SIG-M5 (cell line): ENCODE measurements at places on chromosomes 1 and 21.

DNA sequence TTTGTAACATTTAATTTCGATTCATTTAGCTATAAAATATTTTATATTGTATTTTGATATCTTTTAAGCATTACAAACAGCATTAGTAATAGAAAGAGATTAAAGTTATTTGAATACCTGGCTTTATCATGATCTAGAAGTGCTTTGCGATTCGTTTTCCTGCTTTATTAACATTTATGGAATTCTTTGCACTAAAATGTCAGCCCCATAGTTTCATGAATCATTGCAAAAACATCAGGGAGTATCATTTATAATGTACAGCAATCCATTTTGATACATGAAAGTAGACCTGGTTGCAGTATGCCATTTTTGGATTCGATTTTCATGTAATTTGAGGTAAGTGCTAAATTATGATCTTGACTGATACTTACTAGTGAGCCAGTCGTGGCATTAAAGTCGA is 108.0 kb upstream of the DPYD start:
- no peak for DNase-seq

DNA sequence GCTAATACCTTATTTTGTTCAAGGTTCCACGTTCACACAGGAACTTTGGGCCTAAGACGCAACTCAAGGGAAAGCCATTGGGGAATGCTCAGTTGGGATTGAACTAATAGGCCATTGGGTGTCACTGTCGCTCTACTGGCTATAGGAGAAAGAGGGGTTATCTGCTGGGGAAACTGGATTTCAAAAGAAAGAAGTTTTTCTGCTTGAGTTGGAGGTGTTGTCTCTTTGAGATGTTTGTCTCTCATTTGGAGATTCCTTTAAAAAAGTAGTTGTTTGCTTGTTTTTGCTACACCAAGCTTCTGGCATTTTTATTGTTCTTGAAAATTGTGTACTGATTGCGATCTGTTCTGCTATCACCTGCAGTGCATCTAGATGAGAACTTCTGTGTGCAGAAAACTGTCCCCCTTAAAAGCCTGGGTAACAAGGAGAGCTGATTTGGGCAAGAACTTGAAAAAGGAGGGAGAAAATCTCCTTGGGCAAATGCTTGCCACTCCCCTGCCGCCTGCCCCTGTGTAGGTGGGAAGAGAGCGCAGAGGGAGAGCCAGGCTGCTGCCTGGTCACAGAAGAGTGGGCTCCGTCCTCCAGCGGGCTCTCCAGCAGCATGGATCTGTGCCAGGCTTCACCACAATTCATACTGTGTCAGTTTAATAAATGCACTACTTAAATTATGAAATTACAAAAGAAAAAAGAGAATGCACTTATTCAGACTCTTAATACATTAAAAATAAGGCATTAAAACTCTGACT is 39.9 kb downstream of the PEX14 start:
- no peak for DNase-seq

DNA sequence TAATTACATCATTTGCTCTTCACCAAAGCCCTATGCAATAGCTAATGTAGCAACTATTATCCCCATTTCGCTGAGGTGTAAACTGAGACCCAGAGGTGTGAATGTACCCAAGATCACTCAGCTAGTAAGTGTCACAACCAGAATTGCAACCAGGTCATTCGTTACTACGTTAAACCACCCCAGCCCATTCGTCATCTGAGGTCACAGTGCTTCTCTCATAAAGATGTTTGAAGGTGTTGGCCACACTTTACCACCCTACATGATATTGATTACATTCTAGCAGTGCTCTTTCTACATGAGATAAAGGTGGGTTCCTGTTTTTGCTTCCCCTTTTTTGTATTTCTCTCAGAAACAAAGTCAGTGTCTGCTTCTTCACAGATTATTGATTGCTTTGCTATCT is 195.3 kb downstream of the ZBTB18 start:
- DNase-seq = no peak

DNA sequence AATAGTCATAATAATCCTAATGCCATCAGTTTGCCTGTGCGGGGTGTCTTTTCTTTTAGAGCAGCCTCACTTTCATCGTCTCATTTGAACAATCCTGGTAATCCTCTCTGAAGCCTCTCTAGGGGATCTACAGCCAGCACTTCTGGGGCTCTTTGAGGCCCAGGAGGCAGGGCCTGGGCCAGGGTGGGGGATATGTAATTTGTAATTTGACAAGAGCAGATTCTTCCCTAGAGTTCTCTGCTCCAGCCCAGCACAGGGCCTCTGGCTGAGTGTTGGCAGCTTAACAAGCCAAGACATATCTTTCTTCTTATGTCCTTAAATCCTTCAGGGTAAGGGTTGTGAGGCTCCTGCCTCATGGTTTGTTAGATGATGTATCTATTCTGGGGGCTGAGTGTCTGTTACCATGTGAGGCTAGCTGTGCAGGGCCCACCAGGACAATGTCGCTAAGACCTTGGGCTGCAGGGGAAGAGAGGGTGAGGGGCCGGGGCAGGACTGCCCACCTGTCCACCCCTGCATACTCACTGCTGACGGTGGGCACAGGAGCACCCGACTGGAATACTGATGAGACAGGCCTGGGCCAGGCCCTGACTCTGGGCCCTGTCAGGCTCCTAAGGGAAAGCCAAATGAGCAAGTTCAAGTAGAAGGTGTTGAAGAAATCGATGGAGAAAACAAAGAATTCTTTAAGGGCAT is 45.3 kb upstream of the PARP1 start:
- no peak for DNase-seq

GRCh38 chr1:192954705-192955265 is 104.4 kb downstream of the UCHL5 start:
- no peak for DNase-seq

DNA sequence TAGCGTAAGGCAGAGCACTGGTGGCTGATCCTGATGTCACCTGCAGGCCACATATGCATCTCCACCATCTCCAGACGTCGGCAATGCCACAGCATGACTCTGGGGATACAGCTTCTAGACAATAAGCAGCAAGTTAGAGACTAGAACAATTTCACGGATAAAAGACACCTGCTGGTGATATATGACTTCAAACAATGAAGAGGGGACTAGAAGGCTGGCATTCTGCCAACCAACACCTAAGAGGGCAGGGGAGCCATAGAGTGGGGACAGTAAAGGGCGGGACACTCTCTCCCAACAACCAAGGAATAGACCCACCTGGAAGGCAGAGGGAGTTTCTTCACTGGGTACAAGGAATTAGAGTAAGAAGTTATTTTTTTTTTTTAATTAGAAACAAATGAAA is 126.7 kb downstream of the SIM2 start:
- no peak for DNase-seq

DNA sequence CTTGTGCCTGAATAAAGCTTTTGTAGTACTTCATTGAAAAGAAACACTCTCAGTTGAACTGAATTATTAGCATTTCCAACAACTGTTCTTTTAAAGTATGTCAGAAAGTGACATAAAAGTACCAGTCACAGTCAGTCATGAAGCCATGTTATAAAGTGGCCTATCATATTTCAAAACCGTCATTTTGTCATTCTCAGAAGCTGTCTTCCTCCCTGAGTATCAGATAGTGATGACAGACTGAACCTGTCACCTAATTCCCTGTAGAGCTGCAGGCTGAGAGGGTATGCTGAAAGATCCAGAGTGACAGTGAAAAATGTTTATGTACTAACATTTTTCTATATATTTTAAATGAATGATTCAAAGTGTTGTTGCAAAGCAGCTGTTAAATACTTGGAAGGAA is 1121.7 kb upstream of the PRMT6 start:
- DNase-seq = no peak

DNA sequence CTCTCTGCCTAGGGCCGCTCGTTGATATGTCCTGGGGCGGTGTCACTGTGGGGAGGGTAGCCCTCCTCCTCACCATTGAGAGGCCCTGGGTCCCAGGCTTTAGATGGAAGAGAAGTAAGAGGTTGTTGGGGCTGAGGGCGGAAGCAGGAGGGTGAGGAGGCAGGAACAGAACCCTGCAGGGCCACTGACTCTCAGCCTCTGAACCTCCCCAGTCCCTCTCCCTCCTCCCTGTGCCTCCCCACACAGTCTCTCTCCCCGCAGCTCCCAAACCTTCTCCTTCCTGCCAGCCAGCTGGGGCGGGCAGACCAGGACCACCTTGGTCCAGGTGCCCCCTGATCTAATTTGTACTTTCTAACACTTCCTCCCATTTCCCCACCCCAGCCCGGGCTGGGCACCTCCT is 14.3 kb upstream of the FAM131C start:
- no peak for DNase-seq

DNA sequence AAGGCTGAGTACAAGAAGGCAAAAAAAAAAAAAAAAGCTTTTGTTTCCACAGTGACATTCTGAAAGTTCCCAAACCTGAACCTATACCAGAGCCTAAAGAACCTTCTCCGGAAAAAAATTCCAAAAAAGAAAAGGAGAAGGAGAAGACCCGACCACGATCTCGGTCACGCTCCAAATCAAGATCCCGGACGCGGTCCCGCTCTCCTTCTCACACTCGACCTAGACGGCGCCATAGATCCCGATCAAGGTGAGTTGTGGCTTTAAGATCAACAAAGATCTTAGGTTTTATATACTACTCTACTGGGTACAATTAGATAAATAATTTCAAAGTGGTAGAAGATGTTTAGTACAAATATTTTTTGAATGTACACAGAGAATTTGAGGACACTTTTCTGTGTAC is 9.3 kb downstream of the SRRM1 start:
- no peak for DNase-seq

DNA sequence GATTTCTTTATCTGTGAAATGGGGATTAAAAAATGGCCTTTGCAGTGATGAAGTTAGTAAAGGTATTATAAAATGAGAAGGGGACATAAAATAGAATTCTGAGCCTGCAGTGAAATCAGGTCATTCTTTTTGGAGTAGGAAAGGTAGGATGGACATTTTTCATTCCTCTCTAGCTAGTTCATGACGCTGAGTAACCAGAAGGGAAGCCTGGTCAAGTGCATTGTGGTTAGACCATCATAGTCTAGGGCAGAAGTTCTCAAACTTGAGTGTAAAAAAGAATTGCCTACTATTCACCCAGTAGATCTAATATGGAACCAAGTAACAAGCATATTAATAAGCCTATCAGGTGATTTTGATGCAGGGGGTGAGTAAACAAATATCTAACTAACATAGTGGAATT is 50.8 kb downstream of the TGFB2 start:
- no peak for DNase-seq

GRCh38 chr1:21577324-21577723 is 68.1 kb downstream of the ALPL start:
- no peak for DNase-seq

- DNase-seq = no peak
Measured at GRCh38 chr1:2060535-2060934, 10.3 kb downstream of the PRKCZ start.

- no peak for DNase-seq
Measured at GRCh38 chr1:84847253-84848250, 45.5 kb downstream of the LPAR3 start.

GRCh38 chr1:91053630-91054029 is 31.8 kb upstream of the ZNF644 start:
- no peak for DNase-seq

- DNase-seq = no peak
Measured at GRCh38 chr1:179779645-179780272, 36.7 kb downstream of the FAM163A start.

DNA sequence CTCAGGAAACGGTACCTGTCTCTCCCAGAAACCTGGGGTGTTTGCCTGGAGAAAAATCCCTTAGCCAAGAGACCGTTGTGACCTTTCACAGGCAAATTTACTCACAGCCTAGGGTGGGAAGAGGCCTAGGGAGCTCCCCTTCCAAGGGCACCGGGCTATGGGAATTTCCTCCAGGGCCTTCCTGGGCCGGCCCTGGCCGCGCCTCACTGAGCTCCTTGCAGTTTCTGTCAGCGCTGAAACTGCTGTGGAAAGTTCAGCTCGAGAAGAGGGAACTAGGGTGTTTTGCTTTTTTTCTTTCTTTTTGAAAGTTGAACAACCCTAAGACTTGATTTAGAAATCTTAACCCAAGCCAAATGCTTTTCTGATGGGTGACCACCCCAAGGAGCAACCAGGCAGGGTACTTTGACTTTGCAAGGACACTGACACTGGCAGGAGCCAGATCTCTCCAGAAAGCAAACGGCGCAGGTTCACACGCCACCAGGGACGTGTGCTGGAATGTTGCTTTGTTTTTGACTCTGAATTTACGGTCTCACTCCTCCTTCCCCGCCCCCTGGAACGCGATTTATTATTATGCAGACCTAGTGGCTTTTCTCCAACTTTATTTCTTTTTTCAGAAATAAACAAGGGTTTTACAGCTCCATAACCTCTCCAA is 229.6 kb upstream of the JUN start:
- no peak for DNase-seq

DNA sequence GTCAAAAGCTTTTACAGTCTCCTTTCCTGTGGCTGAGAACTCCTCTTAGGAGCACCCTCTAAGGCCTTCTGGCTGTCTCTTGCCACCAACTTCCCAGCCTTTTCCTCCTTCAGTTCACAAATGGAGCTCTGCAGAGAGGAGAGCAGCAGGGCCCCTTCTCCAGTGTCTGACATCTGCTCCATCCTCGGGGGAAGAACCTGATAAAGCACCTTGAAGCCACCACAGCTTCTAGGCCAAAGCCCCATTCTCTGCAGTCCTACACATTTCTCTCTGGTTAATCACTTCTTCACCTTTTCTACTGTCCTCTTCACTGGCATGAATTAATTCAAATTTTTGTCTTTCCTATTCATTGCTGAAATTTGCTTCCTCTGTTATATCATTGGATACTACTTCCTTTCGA is 378.1 kb upstream of the POU3F1 start:
- DNase-seq = no peak

GRCh38 chr21:37461479-37461878 is 94.9 kb downstream of the DYRK1A start:
- no peak for DNase-seq
